Fibroblast of skin of right biceps (primary cell): ENCODE measurements at places on chromosomes 1 and 21.

- DNase-seq: no peak
Measured at GRCh38 chr1:55886856-55887712, 671.9 kb upstream of the USP24 start.

DNA sequence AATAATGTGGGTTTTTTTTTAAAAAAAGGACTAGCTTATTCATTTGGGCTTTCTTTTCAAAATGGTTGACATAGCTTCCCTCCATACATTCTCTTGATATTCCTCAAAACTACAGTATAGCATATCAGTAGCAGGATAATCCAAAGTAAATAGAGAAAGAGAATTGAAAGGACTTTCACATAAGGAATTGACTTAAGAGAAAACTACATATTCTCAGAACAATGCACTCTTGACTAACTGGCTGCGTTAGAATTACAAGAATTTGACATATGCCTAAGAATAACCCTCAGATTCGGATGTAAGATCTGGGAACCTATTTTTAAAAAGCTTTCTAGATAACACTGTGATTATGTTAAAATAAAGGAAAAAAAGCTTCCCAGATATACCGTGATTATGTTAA is 3.1 kb downstream of the PRKAB2 start:
- peak; percentile 34 for DNase-seq

DNA sequence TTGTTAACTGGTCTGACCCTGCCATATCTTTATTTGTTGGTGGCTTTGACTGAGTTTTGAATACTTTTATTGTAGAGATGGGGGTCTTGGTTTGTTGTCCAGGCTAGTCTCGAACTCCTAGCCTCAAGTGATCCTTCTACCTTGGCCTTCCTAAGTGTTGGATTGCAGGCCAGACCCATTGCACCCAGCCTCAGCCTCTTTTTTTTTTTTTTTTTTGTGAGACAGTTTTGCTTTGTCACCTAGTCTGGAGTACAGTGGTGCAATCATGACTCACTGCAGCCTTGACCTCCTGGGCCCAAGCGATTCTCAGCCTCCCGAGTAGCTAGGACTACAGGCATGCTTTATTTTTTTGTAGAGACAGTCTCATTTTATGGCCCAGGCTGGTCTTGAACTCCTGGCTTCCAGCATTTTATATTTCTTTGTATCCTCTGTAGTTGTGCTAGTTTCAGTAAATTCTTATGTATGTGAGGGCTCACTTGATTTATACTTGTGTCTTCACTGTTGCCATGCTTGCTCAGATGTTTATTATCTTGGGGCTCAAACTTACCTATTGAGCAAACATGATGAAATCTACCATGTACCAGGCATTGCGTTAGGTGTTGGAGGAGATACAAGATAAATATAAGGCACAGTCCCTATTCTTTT is 24.1 kb downstream of the THRAP3 start:
- DNase-seq: peak; percentile 84

GRCh38 chr1:40049725-40050124 is 9.2 kb downstream of the CAP1 start:
- peak; percentile 46 for DNase-seq

DNA sequence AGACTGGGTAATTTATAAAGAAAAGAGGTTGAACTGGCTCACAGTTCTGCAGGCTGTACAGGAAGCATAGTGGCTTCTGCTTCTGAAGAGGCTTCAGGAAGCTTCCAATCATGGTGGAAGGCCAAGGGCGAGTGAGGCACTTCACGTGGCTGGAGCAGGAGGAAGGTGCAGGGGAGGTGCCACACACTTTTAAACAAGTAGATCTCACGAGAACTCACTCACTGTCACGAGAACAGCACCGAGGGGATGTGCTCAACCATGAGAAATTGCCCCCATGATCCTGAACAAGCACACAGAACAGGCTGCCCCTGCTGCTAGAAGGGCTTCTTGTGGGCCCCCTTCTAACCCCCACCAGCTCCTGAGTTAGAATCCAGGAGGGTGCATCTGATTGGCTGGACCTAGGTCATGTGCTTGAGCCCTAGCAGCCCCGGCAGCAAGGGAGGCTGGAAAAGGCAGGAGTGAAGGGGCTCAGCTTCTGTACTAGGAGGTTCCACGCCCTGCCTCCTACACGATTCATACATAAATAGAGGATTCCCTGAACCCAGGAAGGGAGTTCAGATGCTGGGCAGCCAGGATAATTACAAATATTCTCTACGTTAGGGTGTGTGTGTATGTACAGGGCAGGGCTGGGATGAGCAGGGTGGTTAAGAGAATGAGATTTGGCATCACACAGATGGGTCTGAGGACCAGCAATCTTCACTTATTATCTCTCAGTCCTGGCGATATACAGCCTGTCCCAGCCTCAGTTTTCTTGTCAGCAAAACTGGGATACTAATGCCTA is 72.8 kb upstream of the ATP5PO start:
- no peak for DNase-seq

DNA sequence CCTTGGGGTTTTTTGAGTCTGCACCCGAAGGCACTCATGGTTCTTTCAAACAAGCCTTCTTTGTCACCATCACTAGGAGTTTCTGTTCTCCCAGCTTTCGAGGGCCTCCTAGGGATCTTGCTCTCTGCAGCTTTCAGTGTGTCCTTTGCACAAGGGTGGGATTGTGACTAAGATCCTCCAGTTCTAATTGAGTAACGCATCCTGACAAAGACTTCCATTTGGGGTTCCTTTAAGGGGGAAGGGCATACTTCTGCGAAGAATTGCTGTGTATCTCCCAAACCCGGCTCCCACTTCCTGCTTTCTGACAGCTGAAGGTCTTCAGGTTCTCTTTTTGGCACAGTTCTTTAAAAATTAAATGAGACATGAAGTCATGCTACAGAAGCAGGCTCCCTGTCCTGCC is 139.4 kb downstream of the EDEM3 start:
- no peak for DNase-seq

DNA sequence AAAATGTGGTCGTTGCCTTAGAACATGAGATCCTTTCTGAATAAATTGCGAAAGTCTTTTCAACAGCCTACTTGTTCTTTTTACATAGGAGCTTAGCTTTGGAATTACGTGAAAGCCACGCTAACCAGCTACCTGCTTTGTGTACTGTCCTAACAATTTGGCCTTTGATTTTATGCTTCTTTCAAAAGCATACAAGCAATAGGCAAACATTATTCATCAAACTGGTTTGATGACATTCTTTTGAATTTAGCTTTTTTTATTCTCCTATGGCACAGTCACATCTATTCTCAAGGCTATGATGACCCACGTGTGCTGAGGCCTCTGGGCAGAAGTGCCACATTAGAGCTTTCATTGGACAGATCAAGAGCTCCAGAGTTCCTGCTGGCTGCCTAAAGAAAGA is 178.0 kb upstream of the DPT start:
- no peak for DNase-seq

GRCh38 chr1:109556563-109556962 is 8.1 kb downstream of the GNAI3 start:
- no peak for DNase-seq

- no peak for DNase-seq
Measured at GRCh38 chr1:233672732-233673131, 58.8 kb downstream of the KCNK1 start.

- DNase-seq: peak; percentile 98
Measured at GRCh38 chr1:31954607-31955283, 16.6 kb upstream of the PTP4A2 start.

GRCh38 chr1:170674986-170675385 is 11.1 kb downstream of the PRRX1 start:
- no peak for DNase-seq

- DNase-seq: no peak
Measured at GRCh38 chr1:108592030-108592759, 32.3 kb downstream of the EEIG2 start.

DNA sequence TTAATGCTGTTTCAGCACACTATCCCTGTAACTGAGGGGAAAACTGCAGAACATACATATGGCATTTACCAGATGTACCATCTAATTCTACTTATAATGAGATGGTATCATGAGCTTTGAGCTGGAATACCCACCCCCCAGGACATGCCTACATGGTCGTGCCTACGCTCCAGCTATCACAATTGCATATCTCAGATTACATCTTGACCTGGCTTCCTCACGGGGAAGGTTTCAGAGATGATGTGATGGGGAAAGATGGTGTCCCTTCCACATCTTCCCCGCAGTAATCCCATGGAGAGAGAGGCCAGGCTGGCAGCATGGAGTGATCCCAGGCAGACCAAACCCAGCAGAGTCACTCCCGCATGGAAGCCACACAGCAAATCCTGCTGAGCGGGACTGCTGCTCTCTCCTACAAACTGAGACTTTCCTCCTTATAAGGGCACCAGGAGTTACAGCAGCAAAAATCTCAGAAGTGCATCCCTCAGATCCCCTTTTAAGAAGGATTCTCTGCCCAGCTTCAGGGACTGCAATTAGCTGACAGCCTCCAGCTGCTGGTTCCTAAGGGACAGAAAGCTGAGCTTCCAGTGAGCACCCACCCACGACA is 67.1 kb downstream of the KCNH1 start:
- DNase-seq: no peak

- no peak for DNase-seq
Measured at GRCh38 chr1:53401813-53402745, 57.1 kb upstream of the DMRTB1 start.

- DNase-seq: peak; percentile 66
Measured at GRCh38 chr1:966135-966703, at the start of gene PLEKHN1. Gene PLEKHN1, plus strand, starts transcription at chr1:966482. Its CDS starts 50 bp downstream, at chr1:966532.

DNA sequence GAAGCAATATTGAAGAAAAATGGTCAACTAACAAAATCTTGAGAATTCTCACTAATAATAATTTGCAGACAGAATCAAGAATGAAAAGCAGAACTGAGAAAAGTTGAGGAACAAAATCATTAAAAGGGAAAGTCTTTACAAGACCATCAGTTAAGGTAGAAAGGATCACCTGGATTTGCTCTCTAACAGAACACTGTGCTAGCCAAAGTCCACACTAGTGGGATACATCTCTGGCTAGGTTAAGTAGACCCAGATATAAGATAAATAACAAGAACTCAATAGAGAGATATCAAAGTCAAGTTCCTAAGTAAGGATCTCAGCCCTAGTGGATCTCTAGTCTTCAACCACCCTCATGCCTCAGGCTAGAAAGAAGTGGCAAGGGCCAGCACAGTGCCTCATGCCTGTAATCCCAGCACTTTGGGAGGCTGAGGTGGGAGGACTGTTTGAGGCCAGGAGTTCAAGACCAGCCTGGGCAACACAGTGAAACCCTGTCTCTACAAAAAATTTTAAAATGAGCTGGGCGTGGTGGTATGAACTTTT is 19.6 kb downstream of the IPP start:
- no peak for DNase-seq

DNA sequence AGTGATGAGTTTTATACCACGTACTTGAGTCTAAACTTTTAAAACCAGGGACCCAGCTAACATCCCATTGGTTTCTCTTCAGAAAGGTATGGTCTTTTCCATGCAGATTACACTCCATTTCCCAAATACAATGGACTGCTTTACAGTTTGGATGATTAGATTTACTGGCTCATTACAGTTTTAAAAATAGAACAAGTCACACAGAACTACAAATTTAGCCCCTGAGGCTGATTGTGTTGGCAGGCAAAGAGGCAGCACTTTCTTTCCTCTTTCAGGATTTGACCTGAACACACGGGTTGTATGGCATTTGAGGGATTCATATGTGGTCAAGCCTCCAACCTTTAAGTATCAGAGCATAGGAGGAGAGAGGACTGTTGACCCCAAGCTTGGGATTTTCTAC is 21.8 kb upstream of the VTCN1 start:
- DNase-seq: no peak

GRCh38 chr1:156471496-156472490 is 28.8 kb downstream of the MEF2D start:
- no peak for DNase-seq

DNA sequence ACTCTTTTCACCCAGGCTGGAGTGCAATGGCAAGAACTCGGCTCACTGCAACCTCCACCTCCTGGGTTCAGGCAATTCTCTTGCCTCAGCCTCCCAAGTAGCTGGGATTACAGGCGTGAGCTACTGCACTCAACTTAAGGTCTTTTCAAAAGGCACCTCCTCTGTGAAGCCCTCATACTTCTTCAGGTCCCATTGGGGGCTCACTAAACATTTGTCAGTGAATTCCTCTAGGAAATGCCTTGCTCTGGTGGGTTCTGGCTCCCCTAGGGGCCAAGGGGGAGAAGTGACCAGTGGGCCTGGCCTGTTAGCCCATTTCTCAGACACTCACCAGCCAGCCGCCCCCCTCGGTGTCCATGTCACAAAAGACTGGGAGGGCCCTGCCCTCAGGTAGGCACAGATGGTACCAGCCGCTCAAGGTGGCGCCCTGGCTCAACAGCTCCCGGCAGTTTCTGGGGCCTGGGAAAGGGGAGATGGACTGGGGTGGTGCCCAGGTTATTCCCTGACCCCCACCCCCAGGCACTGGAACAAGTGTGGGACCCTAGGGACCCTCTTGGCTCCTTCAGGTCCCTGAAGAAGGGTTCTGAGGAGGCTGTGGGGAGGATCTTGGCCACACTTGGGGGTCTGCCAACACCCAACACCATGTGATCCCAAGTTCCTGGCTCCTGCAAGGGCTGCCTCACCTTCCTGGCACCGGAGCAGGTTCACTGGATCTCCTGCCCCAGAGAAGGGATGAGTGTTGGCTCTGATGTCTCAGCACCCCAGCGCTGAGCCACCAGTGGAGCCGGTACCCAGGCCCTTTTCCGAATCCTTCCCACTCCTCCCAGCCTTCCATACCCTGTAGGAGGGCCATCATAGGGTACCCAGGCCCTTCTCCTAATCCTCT is 1.6 kb downstream of the FCN3 start:
- no peak for DNase-seq

DNA sequence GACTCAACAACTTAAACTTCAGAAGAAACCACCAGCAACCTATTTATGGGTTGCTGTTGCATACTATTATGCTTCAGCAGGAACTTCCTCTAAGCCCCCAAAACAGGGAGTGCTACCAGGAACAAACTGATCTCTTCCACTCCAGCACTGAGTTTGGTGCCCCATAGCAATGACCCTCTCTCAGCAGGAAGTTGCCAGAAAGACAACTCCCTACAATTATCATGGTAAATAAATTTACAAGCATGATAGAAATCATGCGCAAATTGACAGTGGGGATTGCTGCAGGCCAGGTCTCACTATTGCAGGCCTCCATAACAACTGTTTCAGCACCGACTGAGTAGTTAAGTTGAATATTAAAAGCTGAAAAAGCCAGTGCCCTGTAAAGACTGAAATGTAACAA is 180.6 kb downstream of the PLA2G4A start:
- DNase-seq: no peak
